ENCODE measurements at places on chromosomes 6 and 20.
A peak's percentile ranks its signal among the peaks of the same experiment; 100 is the strongest.

DNA sequence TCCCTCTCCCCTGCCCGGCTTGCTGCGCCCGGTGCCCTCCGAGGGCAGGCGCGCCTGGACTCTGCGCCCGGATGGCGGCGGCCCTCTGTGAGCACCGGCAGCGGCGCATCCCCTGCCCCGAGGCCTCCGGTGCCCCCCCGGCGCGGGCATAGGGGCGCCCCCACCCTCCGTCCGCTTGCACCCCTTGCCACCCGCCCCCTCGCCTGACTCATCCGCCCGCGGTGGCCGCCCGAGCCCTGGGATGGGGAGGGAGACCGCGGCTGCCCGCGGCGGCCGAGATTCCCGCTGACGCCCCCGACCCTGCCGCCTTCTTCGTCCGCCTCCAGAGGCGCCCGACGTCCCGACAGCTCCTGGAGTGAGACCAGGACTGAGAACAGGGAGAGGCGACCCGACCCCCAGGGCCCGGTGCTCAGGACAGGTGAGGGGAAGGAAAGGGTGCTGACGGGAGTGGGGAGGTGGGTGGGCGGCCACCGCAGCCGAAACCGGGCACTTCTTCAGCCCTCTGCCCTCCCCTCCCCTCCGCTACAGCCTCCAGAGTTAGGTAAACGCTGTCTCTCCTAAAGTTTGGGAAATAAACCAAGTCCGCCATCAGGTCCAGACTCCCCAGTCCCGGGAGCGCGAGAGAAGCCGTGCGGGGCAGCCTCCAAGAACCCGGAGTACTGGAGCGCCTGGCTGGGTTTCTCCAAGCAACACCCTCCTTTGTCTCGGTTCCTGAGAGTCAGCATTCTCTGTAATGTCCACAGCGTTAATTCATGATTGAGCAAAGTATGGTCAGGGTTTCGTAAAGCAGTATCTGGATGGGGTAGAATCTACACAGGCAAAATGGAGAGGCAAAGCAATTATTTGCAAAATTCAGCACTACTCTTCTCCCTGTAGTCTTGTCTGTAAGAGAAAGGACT is 539 bp downstream of the TMEM200A start:
- peak; percentile 66 for DNase-seq

DNA sequence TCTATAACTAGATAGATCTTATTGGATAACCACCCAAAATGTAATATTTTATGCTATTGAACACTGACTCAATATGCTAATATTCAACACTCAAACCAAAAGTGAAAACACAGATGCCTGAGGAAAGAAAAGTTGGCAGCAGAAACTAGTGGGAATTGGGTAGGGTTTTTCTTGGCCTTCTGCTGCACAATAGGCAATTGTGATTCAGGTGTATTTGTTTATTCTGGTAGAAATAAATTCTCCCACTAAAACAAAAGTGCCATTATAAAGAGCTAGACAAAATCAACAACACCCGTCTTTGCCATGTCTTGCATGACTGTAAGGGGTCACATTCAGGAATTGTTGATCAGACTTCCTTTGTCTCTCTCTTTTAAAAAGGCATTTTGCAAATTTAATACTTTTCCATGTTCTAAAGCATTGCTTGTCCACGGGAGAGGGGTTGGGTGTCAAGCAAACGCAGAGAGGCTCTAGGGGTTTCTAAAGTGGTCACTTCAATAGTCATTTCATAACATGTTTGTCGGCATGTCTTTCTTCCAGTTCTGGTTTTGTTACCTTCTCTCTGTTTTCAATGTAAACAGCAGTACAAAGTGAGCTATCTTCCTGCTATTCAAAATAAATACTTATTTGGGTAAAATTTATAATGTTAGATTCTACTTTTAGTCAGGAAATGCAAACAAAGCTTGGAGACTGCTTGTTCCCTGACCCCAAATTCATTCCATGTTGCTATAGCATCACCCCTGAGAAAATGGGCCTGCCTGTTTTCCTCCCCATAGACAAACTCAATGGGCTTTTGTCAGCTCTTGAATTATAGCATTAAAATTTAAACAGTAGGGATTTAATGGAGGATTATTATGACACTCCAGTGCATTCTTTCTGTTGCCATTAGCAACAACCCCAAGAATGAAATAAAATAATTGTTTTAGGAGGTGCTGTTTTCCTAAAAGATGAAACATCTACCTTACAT is 217.0 kb upstream of the CCN2 start:
- DNase-seq, result no peak

DNA sequence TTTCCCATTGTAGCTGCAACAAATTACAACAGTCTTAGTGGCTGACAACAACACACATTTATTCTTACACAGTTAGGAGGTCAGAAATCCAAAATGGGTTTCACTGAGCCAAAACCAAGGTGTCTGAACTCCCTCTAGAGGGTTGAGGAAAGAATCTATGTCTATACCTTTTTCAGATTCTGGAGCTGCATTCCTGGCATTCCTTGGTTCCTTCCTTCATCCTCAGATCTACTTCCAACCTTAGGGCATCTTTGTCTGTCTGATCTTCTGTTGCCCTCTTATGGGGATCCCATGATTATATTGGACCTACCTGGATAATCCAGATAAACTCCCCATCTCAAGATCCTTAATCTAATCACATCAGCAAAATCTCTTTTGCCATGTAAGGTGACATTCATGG is 540.9 kb upstream of the MAP3K7 start:
- no peak for DNase-seq

- no peak for DNase-seq
Measured at GRCh38 chr6:147578159-147578558, 69.7 kb downstream of the SAMD5 start.

GRCh38 chr6:17633465-17634188 is 33.5 kb downstream of the FAM8A1 start:
- DNase-seq, result no peak

DNA sequence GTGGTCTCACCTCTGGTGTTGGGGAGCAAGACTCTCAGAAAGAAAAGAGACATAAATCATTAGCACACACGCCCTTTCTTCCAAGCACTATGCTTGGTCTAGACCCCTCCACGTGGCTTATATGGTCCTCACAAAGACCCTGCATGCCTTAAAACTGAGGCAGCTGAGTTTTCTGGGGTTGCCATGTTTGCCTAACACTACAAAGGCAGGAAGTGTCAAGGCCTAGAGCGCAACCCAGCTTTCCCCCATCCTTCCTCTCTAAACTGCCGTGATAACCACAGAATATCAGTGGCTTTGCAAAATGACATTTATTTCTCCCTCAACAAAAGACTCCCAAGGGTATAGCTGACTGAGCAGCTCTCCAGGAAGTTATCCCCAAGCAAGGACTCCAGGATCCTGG is 146.5 kb upstream of the TOP1 start:
- DNase-seq, result no peak

DNA sequence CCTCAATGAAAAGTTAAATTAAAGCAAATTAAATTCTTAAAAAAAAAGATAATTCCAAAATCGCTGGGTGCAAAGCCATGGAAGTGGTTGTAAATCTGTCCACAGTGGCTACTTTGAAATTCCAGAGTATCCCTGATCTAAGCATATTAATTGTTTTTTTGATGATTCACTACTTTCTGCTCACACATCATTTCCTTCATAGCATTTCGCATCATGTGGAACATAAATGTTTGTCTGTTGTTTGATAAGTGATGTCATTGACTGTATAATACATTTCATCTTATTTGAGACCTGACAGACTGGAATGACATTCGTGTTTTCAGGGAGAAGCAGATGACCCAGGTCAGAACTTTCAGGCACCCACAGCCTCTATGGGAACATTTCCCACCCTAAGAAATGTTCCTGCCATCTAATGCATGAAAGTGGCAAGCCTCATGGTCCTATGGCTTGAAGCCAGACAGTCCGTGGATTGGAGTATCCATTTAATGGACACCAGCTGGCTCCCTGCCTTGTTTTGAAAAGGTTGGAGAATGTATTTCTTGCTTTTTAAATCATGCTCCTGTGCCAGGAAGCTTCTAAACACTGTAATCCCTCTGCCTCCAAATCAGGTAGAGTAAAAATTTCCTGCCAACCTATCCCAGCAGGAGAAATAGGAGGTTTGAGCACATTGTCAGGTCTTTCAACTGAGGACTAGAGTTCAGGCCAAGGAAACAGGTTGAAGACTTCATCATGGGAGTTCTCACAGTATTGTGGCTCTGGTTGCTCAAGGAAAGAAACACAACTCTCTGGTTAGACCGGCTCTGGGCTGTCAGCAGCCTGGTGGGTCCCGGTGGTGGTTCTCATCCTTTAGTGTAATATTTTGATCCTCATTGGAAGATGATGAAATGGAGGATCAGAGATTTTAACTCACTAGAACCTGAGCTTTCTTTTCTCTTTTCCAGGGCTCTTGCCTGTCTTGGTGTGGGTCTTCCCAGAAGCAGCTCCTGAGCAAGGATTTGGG is 157.9 kb downstream of the SLC24A3 start:
- no peak for DNase-seq

DNA sequence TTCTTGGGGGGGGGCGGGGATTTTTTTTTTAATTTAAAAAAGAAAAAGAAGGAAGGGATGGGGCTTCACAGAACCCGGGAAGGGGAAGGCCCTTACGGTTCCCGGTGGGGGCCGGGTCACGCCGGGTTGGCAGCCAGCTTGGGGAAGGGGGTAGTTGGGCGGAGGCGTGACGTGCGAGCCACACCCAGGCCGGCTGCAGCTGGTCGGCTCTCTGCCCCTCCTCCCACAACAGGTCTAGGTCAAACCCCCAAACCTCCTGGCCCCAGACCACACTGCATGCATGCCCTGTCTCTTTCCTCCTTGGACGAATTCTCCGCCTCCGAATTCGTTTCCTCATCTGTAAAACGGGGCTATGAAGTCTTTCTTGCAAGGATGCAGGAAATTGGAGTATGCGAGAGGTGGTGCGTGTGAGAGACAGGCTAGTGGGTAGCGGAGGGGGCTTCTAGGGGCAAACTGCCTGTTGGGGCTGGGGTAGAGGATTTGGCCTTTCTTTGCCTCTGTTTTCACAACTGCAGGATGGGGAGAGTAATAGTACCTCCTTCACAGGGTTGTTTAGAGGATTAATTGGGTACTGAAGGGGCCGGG is 828 bp downstream of the HCK start:
- no peak for DNase-seq

GRCh38 chr6:26502165-26502564 is 2.1 kb downstream of the BTN1A1 start:
- DNase-seq, result no peak

GRCh38 chr20:906001-906520 is 10.1 kb downstream of the ANGPT4 start:
- no peak for DNase-seq

DNA sequence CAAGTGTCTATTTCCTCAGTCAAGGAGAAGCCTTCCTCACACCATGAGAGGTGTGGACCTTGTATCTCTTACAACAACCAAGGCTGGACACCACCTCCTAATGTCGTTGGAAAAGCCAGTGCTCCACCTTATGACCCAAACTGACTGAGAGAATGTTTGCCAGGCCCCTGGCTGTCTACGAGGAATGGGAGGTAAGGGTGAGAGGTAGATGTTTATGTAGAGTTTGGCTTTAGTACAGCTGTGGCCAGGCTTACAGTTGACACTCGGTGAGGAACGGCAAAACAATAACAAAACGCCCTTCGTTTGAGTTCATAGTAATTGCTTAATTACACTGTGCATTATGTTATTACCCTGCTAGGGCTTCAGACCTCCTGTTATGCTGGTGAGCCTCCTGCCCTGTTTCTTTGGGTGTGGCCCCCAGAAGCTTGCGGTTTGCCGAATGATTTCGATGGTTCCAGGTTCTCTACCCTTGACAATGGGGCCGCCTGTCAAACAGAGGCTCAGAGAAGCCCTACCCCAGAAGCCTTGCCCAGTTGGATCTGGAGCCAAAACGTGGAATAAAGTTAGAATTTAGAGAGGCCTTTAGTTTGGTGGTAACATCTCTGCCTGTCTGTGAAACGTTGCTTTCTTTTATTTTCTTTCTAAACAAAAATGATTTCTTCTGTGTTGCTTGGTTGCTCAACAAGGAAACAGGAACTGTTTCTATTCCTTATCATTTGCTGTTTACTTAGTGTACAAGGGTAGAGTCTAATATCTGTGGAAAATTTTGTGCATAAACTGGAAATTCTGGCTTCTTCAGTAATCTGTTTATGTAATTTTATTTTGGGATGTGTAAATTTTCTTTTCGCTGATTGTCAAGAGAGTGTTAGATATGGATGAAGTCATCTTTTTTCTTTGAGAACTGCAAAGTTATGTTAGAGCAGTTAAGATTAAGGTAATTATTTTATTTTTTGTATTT is 60.4 kb upstream of the FOXQ1 start:
- no peak for DNase-seq

DNA sequence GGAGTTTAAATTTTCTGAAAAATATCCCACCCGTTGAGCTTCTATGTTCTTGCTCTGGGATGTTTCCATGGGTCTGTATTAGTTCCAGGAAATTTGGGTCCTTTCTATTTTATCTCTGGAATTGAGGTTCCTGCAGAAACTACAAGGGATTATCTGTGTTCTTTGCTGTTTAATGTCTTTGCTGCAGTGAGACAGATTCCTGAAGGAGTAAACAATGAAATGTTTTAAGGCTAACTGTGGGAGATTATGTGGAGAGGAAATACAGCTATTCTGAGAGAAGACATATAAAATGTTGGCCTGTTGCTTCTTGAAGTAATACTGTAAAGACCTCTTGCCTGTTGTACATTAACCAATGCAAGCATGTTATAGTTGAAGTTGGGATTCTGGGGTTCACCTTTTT is 43.5 kb downstream of the SAMD5 start:
- DNase-seq, result no peak

DNA sequence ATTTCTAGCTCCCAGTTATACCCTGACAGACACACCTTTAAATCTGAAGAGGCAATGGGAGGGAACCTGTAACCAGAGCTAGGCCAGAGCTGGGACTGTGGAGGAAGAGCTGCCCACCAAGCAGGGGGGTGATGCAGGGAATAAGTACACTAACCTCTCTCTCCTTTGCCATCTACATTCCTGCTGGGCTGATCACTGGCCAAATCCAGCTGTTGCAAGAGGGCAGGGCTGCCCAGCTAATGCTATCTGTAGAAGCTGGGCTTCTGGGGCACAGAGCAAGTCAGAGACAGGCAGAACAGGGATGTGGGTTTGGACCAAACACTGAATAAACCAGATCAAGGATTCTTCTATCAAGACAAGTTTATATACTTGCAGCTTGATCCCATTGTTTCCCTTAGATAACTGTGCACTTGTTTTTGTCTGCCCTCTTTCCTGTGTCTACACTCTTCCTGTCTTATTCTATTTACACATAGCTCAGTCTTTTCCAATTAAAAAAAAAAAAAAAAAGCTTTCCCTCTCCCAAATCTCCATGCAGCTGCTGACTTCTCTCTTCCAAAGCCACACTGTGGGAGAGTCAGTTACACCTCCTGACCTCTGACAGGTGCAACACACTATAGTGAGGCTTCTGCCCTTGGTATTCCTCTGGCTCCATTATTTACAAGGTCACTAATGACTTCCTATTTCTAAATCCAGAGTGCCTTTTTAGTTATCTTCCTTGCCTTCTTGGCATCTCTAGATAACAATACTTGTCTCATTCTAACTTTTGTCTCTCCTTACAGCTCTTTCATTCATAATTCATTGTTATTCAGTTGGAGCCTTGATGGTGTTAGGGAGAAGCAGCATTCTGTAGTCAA is 43.7 kb downstream of the TRIM38 start:
- DNase-seq, result no peak

DNA sequence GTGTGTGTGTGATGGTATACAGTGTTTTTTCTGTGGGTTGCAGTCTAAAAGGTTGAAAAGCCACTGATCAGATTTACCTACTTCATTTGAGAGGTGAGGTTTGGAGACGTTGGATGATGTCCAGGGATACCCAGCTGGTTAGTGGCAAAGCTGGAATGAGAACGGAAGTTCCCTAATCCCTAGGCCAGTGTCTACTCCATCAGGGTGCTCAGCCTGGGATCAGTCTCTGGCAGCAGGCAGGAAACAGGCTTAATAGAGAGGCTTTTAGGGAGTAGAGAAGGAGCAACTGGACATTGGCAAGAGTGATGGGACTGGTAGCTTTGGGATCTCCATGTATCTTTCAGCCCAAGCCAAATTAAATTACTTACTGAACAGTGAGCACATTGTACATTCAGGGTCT is 80.7 kb downstream of the C6orf52 start:
- no peak for DNase-seq

Data from AG08395 (cell line).